ENCODE measurements at places on chromosomes 7 and 10.

DNA sequence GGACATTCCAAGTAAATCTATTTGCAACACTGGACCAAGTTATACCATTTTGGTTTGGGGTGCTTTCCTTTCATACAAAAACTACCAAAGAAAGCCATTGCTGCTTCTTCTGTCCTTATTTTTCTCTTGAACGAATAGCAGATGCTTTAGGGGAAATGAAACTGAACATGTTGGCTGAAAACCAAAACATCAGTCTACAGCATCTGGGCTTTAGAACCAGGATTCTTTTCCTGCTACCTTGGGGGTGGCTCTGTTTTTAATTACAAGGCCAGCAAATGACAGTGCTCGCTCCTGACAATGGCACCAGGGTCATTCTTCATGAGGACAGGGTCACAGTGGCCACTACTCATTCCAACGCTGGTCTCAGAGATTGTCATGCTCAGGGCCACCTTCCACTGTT, 80.3 kb downstream of the WDR11 start:
- no peak for DNase-seq

GRCh38 chr7:115096262-115096661, 174.4 kb downstream of the MDFIC start:
- no peak for DNase-seq

- no peak for DNase-seq
These were observed 88.5 kb upstream of the GNA12 start for GRCh38 chr7:2932402-2933251.

- no peak for DNase-seq
These were observed 166.2 kb upstream of the STEAP1 start for GRCh38 chr7:89988074-89988473.

GRCh38 chr7:148433521-148434180, 156.9 kb upstream of the C7orf33 start:
- DNase-seq = no peak

DNA sequence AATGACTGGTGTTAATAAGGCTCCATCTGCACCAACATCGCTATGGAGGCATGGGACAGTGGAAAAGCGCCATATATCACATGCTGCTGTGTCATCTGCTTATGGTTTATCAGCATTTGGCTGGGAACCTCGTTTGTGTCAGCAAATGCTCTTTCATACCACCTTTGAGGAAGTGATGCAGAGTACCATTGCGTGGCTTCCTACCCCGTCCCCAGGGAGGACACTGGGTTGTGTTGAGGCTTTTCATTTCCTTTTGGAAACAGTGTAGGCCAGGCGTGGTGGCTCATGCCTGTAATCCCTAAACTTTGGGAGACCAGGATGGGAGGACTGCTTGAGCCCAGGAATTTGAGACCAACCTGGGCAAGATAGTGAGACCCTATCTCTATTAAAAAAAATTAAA, 6.8 kb downstream of the TACR2 start:
- no peak for DNase-seq

- no peak for DNase-seq
These were observed 311.2 kb downstream of the RNLS start for GRCh38 chr10:88271761-88272543.

DNA sequence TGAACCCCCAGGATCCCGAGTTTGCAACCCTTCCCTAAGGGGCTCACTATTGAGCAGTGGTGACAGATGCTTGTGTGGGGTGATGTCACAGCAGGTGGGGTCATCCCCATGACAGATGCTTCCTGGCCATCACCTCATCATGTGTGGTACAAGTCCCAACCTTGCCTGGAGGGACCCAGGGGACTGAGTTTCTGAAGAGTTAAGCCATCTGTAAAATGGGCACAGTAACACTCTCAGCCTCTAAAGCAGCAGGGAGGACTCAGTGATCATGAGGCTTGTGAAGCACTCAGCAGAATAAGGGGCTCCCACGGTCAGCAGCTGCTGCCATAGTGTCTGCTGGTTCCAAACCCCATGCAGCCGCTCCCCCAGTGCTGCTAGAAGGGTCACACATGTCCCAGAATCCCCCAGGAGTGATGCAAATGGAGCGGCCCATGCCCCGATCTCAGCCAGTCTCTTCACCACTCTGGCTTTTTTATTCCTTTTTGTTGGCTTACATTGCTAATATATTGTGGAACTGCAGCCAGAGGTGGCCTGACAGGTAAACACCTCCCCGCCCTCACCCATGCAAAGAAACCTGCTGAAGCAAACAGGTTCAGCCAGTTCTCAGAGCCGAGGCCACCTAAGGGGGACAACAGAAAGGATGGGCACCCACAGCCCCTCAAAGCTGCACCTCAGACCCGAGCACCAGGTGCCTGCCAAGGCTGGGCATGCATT, 102.1 kb upstream of the PDGFA start:
- DNase-seq = no peak

DNA sequence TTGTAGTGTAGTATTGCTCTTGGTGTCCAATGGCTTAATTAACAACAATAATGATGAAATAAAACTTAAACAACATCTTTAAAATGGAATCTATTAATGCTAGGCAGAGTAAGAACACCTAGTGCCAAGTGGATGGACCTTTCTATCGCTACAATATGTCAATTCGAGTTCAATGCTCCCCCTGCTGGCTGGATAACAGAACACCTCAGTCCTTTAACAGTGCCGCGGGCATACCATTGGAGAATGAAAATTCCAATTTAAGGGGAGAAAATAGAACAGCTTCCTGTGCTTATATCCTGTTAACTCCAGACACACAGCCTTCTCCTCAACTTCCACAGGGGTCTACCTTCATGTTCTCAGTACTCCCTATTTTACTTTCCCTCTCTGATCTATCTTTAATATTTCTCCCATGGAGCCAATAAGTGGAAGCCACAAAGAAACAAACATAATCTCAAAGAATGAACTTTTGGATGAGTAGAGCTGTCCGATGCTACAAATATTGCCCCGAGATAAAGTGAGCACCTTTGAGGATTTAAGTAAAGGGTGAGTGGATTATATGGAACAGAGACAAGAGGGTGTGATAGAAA, 41.4 kb downstream of the COL1A2 start:
- peak; percentile 28 for DNase-seq

DNA sequence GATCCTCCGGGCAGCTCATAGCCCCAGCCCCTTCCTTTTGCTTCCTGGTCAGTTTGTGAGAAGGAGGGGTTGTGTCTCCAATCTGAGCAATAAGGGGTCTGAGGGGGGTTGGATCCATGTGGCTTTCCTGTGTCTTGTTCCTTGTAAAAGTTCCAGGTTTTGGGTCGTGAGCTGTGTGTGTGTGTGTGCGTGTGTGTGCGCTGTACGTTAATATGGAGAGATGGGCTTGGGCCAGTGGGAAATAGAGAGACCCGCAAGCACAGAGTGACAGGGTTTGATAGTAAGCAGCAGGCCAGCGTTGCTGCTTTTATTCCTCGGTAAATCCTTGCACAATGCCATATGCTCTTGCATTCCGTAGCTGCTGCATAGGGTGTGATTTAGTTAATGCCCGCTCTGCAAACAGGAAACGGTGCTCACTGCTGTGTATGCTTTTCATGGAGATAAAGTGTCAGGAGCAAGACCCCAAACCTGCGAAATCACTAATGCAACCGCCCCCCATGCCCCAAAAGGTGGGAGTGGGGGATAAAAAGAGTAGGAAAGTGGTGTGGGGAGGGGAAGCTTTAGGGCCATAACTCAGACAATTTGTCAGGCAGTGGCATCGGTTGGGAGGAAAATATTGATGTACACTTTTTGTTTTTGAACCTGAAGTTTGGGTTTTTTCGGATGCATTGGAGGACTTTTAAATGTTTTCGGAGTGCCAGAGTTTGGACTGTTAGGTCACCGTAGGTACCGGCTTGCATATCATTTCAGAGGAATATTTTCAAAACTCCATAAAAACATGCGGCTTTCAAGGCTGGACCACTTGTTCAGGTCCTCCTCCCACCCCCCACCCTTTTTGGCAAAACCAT, 108.7 kb downstream of the TCF7L2 start:
- peak; percentile 43 for DNase-seq

- no peak for DNase-seq
These were observed 34.0 kb downstream of the PRKAR2B start for GRCh38 chr7:107078517-107078966.

DNA sequence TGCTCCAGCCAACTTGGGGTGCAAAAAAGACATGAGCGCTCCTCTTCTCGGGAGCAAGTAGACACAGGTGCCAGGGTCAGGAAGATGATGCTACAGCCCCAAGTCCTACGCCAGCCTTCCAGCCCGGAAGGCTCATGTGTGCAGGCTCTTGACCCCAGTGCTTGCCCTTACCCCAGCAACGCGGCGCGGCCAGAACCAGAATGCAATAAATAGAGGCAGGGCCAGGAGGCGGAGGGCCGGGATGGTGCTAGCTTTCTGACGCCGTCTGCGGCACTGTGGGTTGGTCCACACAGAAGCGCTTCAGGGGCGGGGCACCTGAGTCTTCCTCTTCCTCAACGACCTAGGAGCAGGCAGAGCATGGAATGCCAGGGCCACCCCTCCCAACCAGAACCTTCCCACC, 15.0 kb upstream of the BAZ1B start:
- no peak for DNase-seq

DNA sequence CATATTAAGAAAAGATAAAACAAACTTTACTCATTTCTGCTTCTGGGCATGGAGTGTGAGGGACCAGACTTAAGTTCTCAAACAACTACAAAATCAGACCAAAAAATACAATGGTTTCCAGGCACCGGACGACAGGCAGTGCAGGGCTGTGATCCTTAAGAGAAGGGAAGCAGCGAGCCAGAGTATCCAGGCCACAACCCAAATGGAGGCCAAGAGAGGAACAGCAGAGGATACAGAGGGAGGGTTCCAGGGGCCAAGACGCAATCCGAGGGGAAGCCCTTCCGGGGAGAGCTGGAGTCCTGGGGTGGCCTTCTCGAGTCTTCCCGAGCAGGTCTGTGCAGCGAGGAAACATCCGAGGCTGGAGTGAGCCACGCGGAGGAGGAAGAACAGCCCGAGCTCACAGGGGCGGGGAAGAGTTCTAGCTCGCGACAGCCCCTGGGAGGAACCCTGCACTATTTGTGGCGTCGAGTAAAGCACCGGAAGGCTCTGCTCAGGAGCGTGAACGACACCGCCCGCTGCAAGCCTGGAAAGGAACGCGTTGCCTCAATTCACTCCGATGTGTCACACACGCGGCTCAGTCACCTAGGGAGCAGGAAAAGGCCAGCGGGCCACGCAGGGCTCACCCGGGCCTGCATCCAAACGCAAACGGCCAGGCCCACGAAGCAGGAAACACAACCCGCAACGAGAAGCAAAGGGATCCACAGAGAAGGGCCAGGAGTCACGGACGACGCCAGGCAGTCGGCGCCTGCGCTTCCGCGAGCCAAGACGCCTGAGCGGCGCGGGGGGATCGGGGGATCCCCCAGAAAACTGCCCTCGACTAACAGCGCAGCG, 933 bp upstream of the RNF32 start:
- no peak for DNase-seq

GRCh38 chr7:83691095-83691494, 42.2 kb upstream of the SEMA3E start:
- no peak for DNase-seq

DNA sequence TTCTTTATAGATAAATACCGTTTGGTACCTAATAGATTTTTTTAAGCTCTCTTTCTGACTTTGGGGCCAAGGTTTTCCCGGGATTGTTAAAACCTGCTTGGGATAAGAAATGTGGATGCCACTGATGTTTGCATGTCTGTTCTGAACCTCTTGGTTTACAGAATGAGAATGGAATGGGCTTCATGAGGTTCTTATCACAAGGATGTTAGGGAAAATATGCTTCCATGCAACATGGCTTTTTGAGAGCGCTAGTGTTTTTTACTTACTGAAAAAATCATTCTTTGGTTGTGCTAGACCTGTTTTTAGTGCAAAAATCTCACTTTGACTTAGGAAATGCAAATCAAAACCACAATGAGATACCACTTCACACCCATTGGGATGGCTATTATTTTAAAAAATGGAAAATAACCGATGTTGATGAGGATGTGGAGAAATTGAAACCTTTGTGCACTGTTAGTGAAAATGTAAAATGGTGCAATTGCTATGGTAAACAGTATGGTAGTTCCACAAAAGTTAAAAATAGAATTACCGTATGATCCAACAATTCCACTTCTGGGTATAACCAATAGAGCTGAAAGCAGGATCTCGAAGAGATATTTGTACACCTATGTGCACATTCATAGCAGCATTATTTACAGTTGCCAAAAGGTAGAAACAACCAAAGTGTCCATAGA, 38.9 kb downstream of the TSPAN14 start:
- DNase-seq = no peak

GRCh38 chr10:113222207-113222606, 272.2 kb downstream of the TCF7L2 start:
- no peak for DNase-seq

- DNase-seq = no peak
These were observed 266.1 kb downstream of the GLI3 start for GRCh38 chr7:41970941-41971340.
